Breast epithelium (tissue), 4 donors: ENCODE measurements at places on chromosomes 3 and 15.
A peak's percentile ranks its signal among the peaks of the same experiment; 100 is the strongest.

GRCh38 chr15:74443100-74443909 lies 9.5 kb upstream of the SEMA7A start:
- no peak for DNase-seq

DNA sequence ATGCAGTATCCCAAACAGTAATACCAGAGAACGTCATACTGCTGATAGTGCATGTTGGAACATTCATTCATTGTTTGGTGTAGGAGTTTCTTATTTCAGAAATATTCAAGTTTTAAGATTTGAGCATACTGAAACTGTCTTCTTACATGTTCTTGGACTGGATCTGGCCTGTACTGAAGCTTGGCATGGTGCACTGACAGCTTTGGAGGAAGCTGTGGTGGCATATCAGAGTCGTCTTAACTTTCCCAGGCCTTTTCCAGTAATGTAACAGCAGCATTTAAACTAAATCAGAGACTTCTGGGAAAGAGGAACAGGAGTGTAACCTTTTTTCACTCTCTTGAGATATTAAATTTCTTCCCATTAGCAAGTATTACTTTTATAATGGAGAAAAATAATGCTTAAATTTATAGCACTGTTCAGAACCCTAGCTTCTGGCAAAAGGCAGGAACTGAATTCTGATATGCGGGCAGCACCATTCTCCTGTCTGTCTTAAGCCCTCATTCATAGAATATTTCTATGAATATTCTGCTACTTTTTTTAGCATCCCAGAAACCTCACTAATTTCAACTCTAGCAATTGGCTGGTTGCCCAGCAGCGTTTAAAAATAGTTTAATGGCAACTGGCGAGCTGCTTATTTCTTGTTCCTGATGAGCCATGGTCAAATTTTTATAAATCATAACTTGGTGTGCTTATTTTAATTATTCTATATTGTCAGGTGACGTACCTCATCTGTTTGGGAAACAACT lies 31.1 kb downstream of the DNAJC13 start:
- DNase-seq = no peak

DNA sequence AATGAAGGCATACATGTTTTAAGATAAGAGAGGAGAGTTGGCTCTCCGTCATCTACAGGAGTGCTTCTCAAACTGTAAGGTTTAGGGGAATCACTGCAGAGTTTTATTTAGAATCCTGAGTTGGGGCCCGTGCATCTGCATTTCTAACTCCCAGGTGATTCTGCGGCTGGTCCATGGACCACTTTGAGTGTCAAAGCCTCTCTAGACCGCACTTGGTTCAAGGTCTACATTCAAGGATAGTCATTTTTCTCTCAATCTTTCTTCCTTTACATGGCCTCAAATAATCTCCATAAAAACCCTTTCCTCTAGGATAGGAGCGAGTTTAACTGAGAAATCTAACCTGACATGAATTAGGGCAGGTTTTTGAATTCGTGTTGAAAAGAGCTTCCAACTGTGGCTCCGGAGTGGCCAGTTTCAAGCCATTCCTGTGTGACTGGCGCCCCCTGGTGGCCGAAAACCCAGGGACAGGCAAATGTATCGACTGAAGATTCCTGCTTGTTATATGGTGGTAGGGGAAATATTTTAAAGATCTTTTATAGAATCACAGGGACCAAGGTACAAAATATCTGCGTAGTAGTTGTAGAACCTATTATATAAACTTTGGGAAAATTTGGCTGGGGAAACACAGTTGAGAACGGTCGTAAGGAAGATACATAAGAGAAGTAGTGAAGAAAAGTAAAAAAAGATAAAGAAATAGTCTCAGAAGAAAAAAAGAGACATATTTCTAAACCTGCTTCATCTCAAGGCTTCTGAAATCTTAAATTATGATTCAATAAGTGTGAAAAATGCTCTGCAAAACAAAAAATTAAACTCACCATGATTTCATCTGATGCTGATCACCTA lies 11.9 kb downstream of the GABRR3 start:
- peak; percentile 75 for DNase-seq

DNA sequence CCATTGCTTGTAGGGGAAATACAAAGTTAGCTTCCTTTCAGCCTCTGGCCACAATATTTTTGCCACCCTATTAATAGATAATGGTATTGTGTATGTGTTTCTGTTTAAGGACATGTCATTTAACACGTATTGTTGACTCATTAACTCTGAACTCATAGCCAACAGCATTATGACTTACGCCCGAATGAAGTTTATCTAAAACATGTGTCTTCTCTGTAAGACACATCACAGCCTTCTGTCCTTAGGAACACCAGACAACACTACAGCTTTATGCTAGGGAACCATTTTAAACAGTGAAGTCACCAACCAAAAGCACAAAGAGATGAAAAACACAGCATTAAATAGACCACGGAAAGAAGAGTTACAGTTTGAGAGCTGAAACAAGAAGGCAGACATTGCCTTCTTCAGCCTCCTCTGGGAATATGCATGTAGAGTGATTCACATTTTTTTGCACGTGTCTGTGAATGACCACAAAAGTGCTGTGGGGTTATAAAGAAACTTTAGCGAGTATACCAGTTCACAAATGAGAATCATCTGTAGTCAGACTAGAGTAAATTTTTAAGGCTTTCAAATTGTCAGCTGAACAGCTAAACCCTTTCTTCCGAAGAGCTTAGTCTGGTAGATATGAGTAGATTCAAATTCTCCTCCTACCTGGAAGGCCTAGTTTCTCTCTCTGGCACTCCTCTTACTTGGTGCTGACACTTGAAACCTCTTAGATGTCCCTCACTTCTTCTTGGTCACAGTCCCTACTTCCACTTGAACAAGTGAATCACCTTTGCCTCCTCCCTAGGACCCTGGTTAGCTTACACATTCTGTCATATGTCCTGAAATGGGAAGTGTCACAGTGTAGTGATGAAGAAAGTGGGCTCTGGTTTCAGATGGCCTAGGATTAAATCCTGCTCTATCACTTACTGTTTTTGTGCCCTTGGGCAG lies 32.2 kb downstream of the MCTP2 start:
- no peak for DNase-seq

GRCh38 chr3:58038675-58039292 lies 30.6 kb downstream of the FLNB start:
- no peak for DNase-seq

DNA sequence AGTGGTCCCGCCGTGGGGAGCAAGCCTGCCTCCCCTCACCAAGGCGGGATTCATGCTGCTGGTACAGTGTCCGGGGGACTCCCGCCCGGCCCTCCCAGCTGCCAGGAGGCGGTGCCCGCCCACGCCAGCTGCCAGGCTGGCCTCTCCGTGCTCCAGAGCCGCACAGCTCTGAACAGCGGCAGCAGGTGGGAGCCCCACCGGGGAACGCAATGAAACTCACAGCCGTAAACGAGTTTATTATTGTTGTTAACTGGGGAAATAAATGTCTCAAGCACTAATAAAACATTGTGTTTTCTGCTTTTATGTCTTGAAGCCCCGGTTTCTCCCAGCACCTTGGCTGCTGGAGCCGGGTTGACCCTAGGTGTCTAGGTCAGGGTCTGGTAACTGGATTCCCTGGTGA lies 317.7 kb upstream of the TLE3 start:
- DNase-seq = no peak

DNA sequence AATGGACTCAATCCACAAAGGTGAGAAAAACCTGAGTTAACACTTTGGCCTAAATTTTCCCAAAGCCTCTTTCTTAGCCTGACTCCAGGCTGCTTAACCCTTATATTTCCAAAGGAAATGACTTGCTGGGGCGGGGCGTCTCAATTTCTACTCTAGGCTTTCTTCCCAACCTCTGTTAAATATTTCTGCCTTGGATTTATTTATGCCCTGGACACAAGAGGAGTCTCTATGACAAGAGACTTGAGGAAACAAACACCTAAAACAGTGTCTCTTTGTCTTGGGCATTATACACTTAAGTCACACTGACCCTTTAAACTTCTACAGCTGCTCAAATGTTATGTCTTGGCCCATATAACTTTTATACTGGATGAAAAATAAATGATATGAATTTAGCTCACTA lies 28.3 kb upstream of the AP4E1 start:
- no peak for DNase-seq
